ENCODE measurements at places on chromosomes 3 and 15.

DNA sequence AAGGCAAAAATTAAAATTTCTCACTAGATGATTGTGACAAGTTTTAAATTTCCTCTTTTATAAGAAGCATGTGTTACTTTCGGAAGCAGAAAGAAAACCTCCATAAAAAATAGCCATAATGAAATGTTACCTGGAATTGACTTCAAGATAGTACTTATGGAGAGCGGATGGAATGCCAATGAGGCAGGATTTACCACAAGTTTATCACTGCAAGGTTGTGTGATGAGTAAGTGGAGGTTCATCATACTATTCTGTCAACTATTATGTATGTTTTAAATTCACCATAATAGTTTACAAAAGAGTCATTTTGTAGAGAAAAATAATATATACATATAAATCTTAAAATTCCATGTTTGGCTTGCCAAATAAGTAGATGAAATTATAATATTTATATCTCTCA lies 230.3 kb downstream of the SCAPER start:
- no peak for DNase-seq

- DNase-seq, result no peak
These were observed 213.6 kb downstream of the RBMS3 start for GRCh38 chr3:29494305-29495036.

GRCh38 chr15:74138642-74139041 lies 8.3 kb downstream of the ISLR2 start:
- DNase-seq, result no peak

DNA sequence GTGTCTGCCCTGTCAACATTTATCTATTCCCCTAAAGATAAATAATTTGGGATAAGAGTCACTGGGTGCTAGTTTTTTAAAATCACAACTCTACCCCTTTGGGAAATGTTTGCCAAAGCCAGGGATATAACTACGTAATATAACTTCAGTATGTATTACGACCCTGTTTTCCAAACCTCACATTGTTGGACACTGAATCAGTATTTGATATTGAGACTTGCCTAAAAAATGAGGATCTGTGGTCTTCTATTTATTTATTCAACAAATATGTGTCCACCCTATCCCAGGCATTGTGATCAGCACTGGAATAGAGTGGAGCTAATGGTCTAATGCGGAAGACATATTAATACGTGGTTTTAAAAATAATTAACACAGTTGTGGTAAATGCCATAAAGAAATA lies 4.5 kb upstream of the MGA start:
- DNase-seq, result no peak

DNA sequence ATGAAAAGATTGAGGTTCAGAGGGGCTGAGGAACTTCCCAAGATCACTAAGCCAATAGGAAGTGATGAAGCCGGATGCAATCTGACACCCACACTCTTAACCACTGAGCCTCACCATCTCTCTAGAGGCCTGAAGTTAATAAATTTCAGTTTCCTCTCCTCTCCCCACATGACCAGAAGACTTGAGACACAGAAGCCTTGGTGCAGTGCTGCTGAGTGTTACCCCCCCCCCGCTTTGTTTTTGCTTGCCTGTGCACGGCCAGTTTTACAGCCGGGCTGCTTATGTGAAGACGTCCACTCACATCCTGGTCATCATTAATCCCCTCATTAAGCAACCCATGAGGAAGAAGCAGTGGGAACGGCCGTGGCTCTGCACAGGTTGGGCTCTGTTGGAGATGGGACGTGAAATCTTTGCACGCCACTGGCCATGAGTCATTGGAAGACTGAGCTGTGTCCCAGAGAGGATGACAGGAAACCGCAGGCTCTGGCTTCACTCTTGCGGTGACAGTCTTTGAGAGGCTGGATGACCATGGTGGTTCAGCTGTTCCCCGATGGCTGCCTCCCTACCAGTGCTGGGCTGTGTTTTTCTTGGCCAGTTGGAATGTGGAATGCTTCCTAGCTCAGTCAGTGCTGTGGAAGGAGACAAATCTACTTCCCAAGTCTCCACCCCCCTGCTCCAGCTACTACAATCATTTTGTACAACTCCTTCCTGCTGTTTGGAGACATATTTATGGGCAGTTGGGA lies 232.6 kb upstream of the LRTM1 start:
- DNase-seq, result peak; percentile 11

DNA sequence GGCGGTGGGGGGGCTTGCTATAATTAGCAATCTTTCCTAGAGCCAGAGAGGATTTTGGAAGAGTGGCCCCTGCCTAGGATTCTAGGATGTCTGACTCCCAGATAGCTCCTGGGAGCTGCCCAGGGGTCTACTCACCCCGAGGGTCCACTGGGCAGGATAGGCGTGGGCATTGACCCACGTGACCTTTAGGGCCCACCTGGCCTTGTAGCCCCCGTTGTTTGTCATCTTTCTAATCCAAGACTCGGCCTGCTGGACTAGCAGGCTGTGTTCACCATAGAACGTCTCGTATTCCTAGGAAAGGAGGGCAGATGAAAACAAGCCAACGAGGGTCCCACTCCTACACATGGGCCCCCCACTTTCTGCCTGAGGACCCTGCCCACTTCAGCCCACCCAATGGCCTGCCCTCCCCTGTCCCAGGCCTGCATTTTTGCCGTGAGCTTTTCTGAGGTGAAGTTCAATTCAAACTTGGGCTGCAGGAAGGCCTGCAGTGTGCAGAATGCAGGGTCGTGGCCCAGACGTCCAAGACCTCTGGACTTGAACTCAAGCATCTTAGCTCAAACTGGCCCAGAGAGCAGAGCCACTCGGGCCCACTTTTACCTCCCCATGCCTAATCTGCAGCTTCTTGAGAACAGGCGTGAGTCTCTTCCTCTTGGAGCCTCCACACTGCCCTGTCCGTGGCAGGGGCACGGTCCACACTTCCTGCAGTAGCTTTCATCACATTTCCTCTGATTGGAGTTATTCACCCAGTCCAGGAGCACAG lies 41.5 kb downstream of the MUC4 start:
- no peak for DNase-seq

DNA sequence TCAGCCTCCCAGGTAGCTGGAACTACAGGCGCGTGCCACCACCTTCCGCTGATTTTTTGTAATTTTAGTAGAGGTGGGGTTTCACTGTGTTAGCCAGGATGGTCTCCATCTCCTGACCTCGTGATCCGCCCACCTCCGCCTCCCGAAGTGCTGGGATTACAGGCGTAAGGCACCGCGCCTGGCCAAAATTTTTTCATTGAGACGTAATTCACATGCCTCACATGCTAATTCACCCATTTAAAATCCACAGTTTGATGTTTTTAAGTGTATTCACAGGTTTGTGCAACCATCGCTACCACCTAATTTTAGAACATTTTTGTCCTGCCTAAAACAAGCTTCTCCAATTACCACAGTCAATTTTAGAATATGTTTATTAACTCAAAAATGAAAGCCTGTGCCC lies 37.1 kb downstream of the SELENOT start:
- DNase-seq, result no peak

DNA sequence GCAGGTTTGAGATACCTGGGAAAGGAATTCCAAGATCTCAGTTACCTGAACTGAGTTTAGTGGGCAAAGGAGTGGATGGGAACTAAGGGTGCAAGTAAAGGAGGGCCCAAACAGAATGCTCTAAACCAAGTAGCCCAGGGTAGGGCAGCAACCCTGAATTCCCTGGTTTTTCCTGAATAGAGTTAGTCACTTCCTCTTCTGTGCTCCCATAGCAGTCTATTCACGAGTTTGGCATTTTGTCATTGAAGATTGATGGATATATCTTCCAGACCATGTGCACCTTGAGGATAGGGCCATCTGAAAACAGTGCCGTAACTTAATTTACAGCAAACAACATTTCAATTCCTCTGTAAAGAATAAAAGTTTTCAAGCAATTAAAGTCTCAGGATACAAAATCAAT lies 18.5 kb upstream of the PTX3 start:
- no peak for DNase-seq

DNA sequence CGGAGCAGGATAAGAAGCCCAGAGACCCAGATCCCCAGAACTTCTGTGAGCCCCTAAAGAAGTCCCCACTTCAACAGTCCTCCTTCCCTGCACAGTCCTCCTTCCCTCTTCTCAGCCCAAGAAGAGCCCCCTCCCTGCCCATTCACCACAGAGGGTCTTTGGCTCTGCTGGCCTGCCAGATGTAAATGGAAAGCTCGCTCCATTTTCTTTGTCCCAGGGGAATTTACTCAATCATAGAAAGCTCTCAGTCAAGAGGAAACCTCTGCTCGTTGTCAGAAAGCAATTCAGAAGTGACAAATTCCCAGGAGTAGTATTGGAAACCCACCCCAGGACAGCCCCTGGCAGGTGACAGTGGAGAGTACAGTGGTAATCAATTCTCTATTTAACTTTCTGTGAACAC lies 105.5 kb upstream of the SMAD3 start:
- DNase-seq, result no peak

- DNase-seq, result peak; percentile 5
These were observed 8.0 kb upstream of the ACAP2 start for GRCh38 chr3:195450731-195451229.

Measured in nephron progenitor cell (in vitro differentiated cells).